ENCODE measurements at places on chromosomes 6 and 20.

GRCh38 chr6:35203680-35204079 is 10.1 kb upstream of the SCUBE3 start:
- no peak for DNase-seq

GRCh38 chr20:63276956-63277355 is 4.3 kb downstream of the ARFGAP1 start:
- no peak for DNase-seq

- DNase-seq, result peak; percentile 65
These were observed 108.0 kb downstream of the PRND start for GRCh38 chr20:4829514-4830215.

DNA sequence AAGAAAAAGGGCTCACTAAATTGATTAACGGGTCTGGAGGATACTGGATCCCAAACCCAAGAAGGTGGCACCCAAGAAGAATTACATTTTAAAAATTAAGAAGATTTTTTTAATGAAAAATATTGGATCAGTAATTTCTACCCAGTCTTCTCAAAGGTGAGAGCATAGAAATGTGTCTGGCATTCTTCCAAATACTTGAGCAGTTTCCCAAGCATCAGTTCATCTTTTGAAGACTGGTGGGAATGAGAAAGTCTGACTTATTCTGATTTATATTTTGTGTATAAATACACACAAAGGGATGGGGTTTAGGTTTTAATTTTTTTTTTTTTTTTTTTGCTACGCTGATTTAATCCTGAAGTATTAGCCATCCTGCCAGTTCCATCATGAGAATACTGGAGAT is 3.3 kb downstream of the MGME1 start:
- DNase-seq, result no peak

DNA sequence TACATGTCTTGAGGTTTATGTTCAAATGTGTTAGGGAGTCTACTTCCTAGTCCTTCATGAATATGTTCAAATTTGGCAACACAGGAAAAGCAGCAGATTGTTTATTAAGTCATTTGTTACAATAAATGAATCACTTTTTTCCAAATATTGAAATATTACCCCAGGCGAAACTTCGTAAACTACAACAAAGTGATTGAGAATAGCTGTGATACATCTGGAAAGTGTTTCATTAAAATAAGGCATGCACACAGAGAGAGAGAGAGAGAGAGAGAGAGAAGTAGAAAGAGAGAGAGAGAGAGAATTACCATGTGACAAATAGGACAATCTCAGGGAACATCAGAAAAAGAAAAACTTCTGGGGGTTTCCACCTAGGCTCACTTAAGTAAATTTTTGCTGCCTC is 363.1 kb upstream of the PTCHD4 start:
- no peak for DNase-seq

DNA sequence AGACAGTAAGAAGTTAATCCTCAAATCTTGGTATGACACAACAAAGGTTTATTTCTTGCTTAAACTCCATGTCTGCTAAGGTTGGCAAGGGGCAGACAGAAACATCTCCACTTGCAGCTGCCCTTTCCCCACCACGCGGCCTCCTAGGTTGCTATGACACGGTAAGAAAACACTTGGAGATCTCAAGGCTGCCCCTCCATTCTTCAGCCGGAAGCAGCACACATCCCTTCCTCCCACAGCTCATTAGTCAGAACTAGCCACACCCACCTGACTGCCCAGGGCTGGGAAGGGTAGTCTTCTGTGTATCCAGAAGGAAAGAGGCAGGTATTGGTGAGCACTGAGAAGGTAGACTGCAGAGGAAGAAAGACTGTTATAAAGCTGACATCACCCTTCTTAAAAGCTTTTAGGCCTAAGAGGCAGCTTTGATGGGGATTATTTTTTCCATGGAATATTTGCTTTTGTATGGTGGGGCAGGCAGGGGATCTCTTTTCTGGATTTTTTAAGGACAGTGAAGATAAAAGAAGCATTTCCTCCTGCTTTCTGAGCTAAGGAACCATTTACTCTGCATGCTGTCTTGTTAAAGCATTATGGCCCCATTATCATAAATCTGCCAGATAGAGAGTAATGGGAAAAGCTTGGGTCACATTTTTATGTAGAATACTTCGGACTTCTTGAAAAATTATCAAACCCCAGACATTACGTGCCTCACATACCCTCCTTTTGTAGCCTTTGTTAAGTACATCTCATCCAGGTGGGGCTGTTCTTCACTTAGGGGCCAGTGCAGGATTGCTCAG is 41.6 kb downstream of the MRAP2 start:
- DNase-seq, result peak; percentile 16

DNA sequence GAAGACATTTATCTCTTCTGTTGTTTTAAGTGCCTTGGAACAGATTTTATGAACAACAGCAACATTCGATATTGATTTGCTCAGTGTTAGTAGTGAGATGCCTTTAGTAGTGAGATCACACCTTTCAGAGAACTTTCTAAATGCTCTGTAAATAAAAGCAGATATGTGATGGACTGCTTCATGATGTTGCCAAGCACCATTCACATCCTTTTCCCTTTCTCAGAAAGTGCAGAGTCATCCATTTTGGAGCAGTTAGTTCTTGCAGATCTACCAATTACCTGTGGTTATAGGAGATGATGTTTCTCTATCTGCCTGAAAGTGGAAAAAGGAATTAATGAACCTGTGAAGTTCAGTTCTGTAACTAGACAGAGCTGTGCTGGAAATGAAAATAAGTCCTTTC is 27.0 kb downstream of the CBFA2T2 start:
- DNase-seq, result no peak

- DNase-seq, result no peak
These were observed 46.8 kb downstream of the LY86 start for GRCh38 chr6:6635291-6635690.

DNA sequence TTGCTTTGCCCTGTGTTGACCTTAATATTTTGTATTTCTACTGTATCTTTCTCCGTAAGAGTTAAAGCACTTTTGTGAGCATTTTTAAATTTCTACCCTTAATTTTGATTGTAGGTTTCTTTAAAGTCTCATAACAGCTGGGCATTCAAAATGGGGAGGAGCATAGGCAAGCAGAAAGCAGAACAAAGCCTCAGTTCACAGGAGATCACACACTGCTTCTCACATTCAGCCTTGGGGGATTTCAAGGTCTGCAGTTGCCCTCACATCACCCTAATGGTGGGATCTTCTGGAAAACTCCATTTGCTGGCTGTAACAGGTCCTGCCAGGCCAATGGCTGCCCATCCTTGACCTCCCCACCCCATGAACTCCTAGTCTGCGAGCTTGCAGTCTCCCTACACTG is 292.9 kb downstream of the PHACTR1 start:
- no peak for DNase-seq

DNA sequence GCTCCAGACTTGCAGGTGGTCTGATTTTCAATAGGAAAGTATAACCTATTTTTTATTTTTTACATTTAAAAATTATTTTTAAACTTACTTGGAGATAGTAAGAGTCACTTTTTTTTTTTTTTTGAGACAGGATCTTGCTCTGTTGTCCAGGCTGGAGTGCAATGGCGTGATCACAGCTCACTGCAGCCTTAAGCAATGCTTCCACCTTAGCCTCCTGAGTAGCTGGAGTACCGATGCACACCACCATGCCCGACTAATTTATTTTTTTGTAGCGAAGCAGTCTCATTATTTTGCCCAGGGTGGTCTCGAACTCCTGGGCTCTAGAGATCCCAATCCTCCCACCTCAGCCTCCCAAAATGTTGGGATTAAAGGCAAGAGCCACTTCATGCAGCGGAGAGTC is 84.8 kb upstream of the RALY start:
- DNase-seq, result no peak

DNA sequence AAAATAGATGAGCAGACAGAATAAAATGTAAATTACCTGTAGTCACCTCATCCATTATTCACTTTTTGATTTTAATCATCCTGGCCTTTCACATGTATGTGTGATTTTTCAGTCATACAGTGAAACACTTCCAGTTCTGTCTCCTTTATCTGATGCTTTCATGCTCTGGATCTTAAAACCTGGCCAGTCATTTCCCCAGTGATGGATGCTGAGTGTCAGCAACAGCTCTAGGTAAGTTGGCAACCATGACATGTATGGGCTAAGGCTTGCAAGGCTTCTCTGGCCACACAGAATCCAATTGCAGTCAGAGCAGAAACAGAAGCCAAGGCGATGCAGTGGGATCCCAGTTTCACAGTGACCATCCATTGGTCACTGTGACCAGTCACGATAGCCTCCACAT is 35.8 kb downstream of the FBXO9 start:
- no peak for DNase-seq

- DNase-seq, result no peak
These were observed 1.2 kb downstream of the PAK5 start for GRCh38 chr20:9837634-9838033.

DNA sequence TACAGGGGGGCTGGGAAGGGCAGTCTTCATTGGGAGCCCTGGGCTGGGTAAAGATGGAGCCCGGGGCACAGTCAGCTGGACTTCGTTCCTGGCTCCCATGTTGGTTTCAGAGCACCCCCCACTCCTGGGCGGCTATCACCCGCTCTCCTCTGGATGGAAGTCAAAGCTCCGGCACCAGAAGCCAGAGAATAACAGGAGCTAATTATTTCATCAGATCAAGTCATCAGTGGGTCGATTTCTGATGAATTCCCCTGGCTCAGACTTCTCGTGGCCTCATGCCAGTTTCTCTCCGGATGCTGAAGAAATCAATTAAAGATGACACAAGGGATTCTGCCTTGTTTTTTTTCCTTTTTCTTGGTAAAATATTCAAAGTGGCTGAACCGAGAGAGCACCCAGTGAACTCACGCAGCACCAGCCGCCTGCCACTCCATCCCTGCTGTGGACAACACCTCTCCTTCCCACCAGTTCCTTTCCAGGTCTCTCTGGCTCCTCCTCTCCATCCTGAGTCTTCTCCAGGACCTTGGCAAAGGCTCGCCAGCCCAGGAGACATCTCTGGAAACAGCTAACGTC is 22.5 kb downstream of the SULF2 start:
- DNase-seq, result no peak

- DNase-seq, result no peak
These were observed 23.0 kb downstream of the RNASET2 start for GRCh38 chr6:166933396-166933795.

DNA sequence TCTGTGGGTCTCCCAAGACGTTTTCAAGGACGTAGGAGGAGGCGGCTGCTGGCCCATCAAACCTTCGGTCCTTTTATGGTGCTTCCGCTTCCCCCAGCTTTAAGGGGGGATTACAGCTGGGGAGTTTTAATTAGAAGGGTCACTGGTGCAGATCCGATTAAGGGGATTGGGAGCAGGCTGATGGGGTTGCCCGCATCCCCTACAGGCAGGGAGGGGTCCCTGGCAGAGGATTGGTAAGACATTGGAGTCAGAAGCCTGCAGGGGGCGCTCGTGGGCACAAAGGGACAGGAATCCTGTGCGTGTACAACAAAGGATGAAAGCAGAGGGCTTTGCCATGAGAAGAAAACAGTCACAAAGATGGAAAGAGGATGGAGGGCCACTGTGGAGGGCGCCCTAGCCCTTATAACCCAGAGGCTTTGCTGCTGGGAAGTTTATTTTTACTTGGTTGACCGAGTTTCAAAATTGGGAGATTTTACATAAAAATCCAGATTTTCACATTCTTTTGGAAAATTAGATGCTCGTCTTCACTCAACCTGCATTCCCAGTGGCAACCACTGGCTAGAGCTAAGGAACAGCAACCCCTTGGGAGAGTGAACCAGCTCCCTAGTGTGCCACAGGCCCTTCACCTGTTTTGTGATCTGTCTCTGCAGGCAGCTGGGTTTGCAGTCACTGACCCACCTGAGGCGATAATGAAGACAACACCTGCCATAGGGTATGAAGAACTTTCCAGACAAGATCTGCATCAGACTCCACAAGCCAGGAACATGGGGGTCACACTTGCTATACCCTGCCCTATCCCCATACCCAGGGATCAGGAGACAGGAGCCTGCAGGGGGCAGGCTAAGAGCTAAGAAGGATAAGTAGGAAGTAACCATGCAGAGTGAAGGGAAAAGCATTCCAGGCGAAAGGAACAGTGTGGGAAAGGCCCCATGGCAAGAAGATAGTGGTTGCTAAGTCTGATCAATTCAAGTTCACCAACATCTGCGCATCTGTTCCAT is 97.7 kb downstream of the KCNB1 start:
- DNase-seq, result no peak

DNA sequence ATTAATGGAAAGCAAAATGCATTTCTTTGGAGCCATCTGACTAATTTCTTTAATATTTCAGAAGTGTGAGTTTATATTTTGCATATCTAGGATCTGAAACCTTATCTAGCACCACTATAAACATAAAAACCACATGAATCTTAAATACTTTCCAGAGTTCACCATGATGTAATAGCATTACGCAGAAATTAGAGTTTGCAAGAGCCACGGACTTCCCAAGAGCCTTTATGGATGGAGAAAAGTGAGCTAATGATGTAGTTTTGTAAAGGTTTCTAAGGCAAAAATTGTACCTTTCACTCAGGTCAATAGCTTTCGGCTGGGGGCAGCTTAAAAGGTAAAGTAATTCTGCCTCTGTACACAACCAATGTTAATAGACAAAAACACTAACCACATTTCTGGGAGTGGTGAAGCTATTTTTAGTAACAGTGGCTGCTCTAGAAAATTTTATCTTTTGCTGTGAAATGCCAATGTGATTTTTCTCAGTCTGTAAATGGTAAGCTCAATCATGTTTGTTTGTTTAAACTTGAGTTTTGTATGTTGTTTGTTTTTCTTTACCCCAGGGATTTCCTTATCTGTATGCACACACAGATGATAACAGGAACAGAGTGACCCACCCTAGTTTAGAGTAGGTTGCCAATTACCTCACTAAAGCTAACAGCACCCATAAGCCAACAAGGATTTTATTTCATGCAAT is 80.5 kb downstream of the FILIP1 start:
- no peak for DNase-seq

DNA sequence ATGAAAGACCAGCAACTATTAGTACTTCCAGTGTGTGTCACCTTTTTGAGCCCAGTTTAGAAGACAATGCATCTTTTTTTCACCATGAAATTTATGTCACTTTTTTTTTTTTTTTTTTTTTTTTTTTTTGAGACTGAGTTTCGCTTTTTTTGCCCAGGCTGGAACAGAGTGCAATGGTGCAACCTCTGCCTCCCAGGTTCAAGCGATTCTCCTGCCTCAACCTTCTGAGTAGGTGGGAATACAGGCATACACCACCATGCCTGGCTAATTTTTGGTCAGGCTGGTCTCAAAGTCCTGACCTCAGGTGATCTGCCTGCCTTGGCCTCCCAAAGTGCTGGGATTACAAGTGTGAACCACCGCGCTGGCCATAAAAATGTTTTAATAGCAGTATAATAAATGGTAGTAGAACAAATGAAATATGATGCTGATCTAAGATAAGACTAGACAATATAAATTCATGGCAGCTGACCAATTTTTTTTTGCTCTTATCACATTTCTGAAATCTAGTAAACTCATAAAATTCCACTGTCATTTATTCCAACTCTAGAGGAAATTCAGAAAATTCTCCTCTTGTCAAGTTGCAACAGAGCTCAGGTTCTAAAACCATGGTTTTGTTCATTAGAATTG is 21.3 kb downstream of the NHSL1 start:
- DNase-seq, result no peak

Measured in muscle of back (tissue), 13 donors.